ENCODE measurements at places on chromosomes 1 and 21. TPM values are rescaled to one million over a fixed set of nuclear protein-coding genes. Genes with fewer than 3 reads are reported as not detected.

DNA sequence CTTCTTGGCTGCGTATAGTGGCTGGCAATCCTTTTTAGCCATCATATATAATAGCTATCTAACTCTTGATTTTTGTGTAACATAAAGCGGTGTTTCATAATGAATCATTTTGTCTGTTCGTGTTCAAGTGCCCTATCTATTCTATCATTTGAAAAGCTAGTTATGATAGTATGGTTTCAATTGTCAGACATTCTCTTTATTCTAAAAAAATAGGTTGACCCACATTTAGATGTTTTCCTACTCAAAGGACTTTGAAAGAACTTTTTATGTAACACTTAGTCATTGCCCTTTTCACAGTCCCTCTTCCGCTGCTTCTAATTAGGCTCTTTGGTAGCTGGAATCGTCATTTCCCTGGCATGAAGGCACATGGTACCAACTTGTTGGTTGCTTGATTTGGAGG, 272.2 kb upstream of the B3GALT2 start:
- DNase-seq, result no peak

DNA sequence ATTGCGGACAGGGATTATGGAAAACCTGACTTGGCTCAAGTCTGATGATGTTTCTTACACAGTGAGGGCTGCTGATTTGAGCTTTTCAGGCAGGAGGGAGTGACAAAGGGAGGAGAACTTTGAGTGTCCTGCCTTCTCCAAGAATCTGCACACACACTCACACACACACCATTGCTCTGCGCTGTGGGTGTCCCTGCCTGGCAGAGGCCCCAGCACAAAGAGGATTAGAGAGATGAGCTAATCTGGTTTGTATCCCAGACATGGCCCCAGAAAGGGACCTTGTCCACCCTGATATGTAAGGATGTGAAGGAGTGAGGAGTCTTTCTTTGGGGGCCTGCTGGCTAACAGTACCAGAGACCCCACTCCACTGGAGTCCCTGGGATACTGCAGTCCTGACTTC, 5.9 kb upstream of the WNT2B start:
- no peak for DNase-seq

GRCh38 chr1:57258557-57259325, 165.1 kb downstream of the DAB1 start:
- DNase-seq, result no peak

- DNase-seq, result no peak
These were observed 37.2 kb downstream of the TTLL7 start for GRCh38 chr1:83961571-83962295.

TIE1 gene
- 3.3 TPM for total RNA-seq

GRCh38 chr1:89812992-89813391, 7.8 kb upstream of the LRRC8D start:
- no peak for DNase-seq

DNA sequence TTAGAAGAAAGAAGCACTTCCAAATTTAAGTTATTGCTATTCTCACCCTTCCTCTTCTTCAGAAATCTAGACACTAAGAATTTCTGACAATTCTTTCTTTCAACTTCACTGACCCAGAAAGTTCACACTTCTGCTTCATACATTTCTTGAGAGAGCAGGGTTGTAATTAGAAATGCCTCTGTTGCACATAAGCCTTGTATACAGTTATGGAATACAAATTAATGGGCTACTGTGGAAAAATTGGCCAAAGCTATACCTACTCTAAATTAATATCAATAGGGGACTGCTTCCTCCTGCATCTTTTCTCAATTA, 1.5 kb downstream of the TNFSF18 start:
- DNase-seq, result no peak

Measured in M059J (cell line).